ENCODE measurements at places on chromosomes 2 and 18.

GRCh38 chr18:49052891-49053644, 102.3 kb upstream of the SMAD7 start:
- no peaks in the 10 kb centered on the region for H3K27me3 ChIP-seq
- H3K27ac ChIP-seq, result no peak overlapping the region
- H3K36me3 ChIP-seq, result no peaks in the 10 kb centered on the region
- DNase-seq, result no peak
- H3K4me1 ChIP-seq, result peaks cover 6% of the 10 kb centered on the region
- H3K4me3 ChIP-seq, result no peak overlapping the region

DNA sequence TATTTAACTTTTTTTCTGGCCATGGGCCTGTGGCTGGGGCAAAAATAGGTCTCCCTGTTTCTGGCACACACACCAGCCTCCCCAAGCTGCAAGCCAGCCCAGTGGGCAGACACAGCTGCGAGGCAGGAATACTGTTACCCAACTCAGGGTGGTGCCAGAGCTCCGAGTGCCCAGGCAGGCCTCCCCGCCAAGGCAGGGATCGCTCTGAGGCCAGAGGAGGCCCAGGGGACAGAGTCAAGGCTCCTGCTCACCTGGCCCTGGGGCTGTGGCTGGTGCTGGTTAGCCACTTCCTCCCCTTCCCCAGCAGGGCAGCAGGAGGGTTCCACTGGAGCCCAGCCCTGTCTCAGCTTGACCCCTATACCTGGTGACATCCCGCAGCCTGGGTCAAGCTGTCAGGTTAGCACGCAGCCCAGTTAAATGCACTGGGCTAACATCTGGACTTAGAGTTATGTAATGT, 67.1 kb upstream of the EPAS1 start:
- H3K4me1 ChIP-seq, result peaks cover 46% of the 10 kb centered on the region
- H3K27ac ChIP-seq, result peak overlapping the region; percentile 82
- H3K36me3 ChIP-seq, result no peaks in the 10 kb centered on the region
- H3K4me3 ChIP-seq, result no peak overlapping the region
- DNase-seq, result peak; percentile 28

DNA sequence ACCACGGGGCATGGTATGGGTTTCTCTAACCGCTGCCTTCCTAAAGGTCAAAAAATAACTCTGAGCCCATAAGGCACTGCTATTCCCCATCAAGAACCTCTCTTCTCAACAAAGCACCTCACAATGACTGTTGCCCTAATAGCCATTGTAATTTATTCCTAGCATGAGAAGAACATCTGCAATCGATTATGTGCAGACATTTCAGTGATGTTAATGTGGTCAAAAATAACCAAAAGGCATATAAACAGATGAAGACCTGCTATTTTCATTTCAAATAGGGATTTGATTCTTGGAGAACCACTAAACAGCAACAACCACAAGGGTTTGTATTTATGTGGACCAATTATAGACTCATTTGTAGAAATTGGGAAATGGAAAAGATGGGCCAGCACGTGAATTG, 356.6 kb downstream of the FBXO15 start:
- no peak for DNase-seq
- 0 out of 2 replicates have a peak, but pooled peaks cover 4% of the 10 kb centered on the region for H3K4me1 ChIP-seq
- no peak overlapping the region for H3K4me3 ChIP-seq
- H3K27ac ChIP-seq, result no peak overlapping the region
- no peaks in the 10 kb centered on the region for H3K36me3 ChIP-seq

- H3K4me1 ChIP-seq, result 0 out of 2 replicates have a peak, but pooled peaks cover 4% of the 10 kb centered on the region
- H3K36me3 ChIP-seq, result no peaks in the 10 kb centered on the region
- H3K27ac ChIP-seq, result no peak overlapping the region
- no peaks in the 10 kb centered on the region for H3K27me3 ChIP-seq
These were observed 17.8 kb upstream of the KCNK3 start for GRCh38 chr2:26674771-26675170.

GRCh38 chr2:226247289-226248275, 552.0 kb downstream of the IRS1 start:
- H3K27me3 ChIP-seq, result no peaks in the 10 kb centered on the region
- DNase-seq, result no peak
- no peak overlapping the region for H3K27ac ChIP-seq
- no peaks in the 10 kb centered on the region for H3K4me1 ChIP-seq
- H3K4me3 ChIP-seq, result no peak overlapping the region
- H3K36me3 ChIP-seq, result no peaks in the 10 kb centered on the region

- DNase-seq, result no peak
- H3K36me3 ChIP-seq, result no peaks in the 10 kb centered on the region
- H3K4me1 ChIP-seq, result no peaks in the 10 kb centered on the region
- no peaks in the 10 kb centered on the region for H3K27me3 ChIP-seq
- no peak overlapping the region for H3K27ac ChIP-seq
- no peak overlapping the region for H3K4me3 ChIP-seq
These were observed 168.7 kb upstream of the RASGRP3 start for GRCh38 chr2:33307659-33308270.

DNA sequence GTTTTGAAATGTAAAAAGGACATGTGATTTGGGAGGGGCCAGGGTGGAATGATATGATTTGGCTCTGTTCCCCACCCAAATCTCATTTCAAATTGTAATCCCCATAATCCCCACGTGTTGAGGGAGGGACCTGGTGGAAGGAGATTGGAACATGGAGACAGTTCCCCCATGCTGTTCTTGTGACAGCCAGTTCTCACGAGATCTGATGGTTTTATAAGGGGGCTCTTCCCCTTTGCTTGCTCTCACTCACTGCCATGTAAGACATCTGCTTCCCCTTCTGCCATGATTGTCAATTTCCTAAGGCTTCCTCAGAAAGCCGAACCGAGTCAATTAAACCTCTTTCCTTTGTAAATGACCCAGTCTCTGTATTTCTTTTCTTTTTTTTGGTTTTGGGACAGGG, 39.2 kb downstream of the FECH start:
- H3K4me1 ChIP-seq, result peaks cover 10% of the 10 kb centered on the region
- no peaks in the 10 kb centered on the region for H3K27me3 ChIP-seq
- H3K36me3 ChIP-seq, result no peaks in the 10 kb centered on the region
- DNase-seq, result no peak
- no peak overlapping the region for H3K27ac ChIP-seq

DNA sequence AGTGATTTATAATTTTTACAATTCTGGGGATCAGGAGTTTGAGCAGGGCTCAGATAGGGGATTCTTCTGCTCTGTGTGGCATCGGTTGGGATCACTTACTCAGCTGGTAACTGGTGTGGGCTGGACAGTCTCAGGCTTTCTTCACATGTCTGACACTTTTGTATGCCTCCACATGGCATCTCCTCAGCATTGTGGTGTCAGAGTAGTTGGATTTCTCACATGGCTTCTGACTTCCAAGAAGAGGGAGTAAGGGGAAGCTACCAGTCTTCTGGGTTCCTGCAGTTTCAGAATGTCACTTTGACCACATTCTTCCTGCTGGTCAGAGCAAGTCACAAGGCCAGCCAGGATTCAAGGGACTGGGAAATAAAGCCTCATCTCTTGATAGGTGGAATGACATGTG, 55.6 kb downstream of the NCOA1 start:
- peaks cover 7% of the 10 kb centered on the region for H3K4me1 ChIP-seq
- H3K4me3 ChIP-seq, result no peak overlapping the region
- H3K27ac ChIP-seq, result no peak overlapping the region
- peaks cover 52% of the 10 kb centered on the region for H3K36me3 ChIP-seq
- no peak for DNase-seq

- H3K27ac ChIP-seq, result no peak overlapping the region
- no peaks in the 10 kb centered on the region for H3K27me3 ChIP-seq
- H3K4me3 ChIP-seq, result no peak overlapping the region
- H3K36me3 ChIP-seq, result no peaks in the 10 kb centered on the region
These were observed 177.2 kb upstream of the RAB6C start for GRCh38 chr2:129802290-129802689.

DNA sequence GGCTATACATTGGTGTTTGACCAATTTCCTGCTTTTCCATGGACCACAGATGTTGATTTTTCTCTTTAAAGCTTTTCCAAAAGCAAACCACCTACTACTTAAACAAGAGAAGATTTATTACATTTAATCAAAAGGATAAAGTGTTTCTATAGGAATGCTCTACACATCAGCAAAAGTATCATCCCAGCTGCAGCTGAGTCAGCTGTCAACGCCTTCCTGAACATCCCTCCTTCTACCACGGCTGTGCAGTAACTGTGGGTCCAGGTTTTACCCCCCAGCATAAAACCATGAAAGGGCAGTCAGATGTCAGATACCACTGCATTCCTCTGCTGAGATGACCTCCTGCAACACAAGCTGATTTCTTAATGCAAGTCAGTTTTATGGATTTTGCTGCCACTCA, 524.5 kb upstream of the MEX3C start:
- H3K27ac ChIP-seq, result no peak overlapping the region
- no peak overlapping the region for H3K4me3 ChIP-seq
- peaks cover 10% of the 10 kb centered on the region for H3K4me1 ChIP-seq
- no peak for DNase-seq
- H3K36me3 ChIP-seq, result no peaks in the 10 kb centered on the region
- H3K27me3 ChIP-seq, result no peaks in the 10 kb centered on the region

DNA sequence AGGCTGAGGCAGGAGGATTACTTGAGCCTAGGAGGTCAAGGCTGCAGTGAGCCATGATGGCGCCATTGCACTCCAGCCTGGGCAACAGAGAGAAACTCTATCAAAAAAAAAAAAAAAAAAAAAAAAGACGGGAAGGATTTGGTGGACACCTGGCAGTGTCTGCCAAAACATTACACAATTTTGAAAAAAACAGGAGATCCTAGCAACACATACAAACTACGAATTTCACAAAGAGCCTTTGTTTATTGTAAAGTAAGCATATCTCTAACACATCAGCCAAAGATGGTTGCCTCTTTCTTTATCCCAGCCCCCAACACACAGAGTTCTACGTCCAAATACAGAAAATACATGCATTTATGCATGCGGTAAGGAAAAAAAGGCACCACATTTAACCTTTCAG, 7.6 kb downstream of the GPR45 start:
- no peak overlapping the region for H3K4me3 ChIP-seq
- H3K27me3 ChIP-seq, result no peaks in the 10 kb centered on the region
- no peak for DNase-seq
- H3K4me1 ChIP-seq, result no peaks in the 10 kb centered on the region
- H3K36me3 ChIP-seq, result peaks cover 8% of the 10 kb centered on the region

GRCh38 chr2:48452108-48452507, 77.8 kb upstream of the STON1 start:
- H3K27me3 ChIP-seq, result no peaks in the 10 kb centered on the region
- H3K4me1 ChIP-seq, result peaks cover 17% of the 10 kb centered on the region
- DNase-seq, result no peak

DNA sequence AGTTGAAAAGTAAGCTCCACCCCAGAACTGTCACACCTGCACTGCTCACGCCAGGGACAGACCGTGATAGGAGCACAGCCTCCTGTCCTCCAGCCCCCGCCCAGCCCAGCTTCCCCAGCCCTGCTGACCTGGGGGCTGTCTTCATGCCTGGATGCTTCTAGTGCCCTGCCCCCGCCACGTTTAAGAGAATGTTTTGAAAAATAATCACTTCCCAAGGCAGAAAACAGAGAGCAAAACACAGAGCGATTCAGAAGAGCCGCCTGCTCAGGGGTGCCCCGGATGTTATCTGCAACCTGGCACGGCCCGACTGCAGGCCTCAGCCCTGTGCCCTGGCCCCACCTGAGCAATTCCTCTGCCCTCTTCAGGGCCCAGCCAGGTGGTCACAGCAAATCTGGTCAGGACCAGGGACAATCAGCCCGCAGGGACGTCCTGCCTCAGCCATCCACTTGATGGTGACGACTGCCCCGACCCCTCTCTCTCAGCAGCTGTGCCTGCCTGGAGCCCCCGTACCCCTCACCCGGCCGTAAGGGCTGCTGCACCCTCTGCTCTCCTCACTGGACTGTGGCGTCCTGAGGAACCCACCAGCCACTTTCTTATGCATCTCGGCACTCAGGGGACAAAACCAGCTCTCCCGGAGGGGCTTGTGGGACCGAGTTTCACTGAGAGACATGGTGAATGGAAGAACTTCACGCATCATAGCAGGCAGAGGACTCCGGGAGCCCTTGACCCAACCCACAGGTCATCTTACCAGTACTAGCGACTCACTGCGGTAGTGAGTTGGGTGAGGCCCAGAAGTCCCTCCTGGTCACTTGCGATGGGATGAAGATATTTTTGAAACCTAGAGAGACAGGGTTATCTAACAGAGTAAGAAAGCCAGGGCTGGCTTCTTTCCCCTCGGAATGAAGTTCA, 30.2 kb downstream of the ADI1 start:
- H3K4me3 ChIP-seq, result no peak overlapping the region
- peaks cover 4% of the 10 kb centered on the region for H3K27me3 ChIP-seq
- H3K27ac ChIP-seq, result no peak overlapping the region
- H3K4me1 ChIP-seq, result peaks cover 14% of the 10 kb centered on the region
- peaks cover 14% of the 10 kb centered on the region for H3K36me3 ChIP-seq

- H3K27me3 ChIP-seq, result no peaks in the 10 kb centered on the region
- H3K4me3 ChIP-seq, result no peak overlapping the region
- peak; percentile 85 for DNase-seq
- peaks cover 4% of the 10 kb centered on the region for H3K4me1 ChIP-seq
- no peak overlapping the region for H3K27ac ChIP-seq
- H3K36me3 ChIP-seq, result no peaks in the 10 kb centered on the region
These were observed 17.1 kb downstream of the TMEM185B start for GRCh38 chr2:120206022-120206581.

GRCh38 chr2:154477319-154477718, 221.2 kb upstream of the KCNJ3 start:
- peaks cover 9% of the 10 kb centered on the region for H3K36me3 ChIP-seq
- no peaks in the 10 kb centered on the region for H3K27me3 ChIP-seq
- no peak for DNase-seq
- peaks cover 30% of the 10 kb centered on the region for H3K4me1 ChIP-seq
- H3K27ac ChIP-seq, result no peak overlapping the region

- DNase-seq, result no peak
- peaks cover 13% of the 10 kb centered on the region for H3K4me1 ChIP-seq
- H3K27ac ChIP-seq, result no peak within 1 kb of the TSS
These were observed at the start of gene ACMSD for GRCh38 chr2:134838143-134838620. Gene ACMSD, plus strand, starts transcription at chr2:134838616. Its CDS starts 67 bp downstream, at chr2:134838683.

DNA sequence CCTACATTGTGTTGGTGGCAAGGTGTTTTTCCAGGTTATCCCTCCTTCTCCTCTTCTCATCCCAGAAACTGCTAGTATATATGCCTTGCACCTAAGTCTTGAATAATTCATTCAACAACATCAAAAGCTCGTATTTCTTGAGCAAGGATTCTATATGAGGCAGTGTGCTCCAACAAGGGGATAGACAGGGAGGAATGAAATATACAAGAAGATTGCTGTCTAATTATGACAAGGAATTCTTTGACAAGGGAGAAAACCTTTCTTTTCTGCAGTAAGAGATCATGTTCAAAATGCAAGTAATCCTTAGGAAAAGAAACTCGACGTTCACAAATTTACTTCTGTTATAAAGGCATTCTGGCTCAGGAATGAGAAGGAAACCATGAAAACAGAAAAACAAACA, 788.6 kb downstream of the TDRD15 start:
- peaks cover 7% of the 10 kb centered on the region for H3K4me1 ChIP-seq
- DNase-seq, result no peak
- no peak overlapping the region for H3K4me3 ChIP-seq
- H3K27me3 ChIP-seq, result no peaks in the 10 kb centered on the region

Measured in WTC11 (cell line).